HS-27A (cell line): ENCODE measurements at places on chromosomes 2 and 18.

DNA sequence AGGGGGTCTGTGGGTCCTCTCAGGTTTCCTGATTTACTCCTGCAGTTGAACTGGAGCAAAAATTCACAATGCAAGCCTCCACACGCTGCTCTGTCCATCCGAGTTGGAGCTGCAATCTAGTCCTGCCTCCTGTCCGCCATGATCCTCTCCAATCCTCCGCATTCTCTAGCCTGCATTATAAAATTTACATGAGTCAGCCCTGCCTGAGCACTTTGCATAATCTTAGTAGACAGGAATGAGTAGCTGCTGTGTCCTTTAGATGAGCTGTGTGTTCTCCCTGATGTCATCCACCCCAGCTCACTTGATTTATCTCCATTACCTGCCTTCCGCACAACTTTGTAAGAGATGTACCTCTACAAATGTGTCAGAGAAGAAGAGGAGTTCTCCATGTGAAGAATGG lies 355.6 kb downstream of the STK39 start:
- DNase-seq, result no peak

DNA sequence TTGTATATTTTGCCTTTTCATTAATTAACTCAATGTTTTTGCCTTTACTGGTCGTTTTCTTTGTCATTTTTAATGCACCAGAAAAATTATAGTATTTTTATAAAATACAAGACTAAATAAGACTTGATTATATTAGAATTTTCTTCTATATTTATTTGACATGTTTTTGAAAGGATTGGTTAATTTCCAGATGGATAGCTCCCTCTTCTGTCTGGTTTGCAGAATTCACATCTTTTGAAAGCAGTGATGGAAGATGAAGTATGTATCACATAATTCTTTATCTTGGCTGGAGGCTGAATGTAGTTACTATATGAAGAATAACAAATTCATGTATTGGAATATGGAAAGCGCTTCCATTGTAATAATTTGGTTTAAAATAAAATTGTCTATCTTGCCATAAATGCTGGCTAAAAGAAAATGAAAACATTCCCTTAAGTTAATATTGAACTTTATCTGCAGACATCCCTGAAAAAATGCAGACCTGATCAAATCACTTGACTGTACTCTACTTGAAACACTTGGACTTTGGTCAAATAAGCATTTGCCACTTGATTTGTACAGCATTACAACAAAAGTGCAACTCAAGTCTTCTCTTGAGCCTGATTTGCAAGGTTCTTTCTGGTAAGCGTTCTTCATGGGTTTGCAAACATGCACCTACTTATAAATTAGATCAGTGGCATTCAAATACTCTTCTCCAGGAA lies 86.3 kb upstream of the EFEMP1 start:
- DNase-seq, result peak; percentile 26

GRCh38 chr18:25710981-25711380 lies 359.0 kb upstream of the ZNF521 start:
- no peak for DNase-seq

GRCh38 chr2:100109986-100110613 lies 32.3 kb downstream of the AFF3 start:
- DNase-seq, result no peak

DNA sequence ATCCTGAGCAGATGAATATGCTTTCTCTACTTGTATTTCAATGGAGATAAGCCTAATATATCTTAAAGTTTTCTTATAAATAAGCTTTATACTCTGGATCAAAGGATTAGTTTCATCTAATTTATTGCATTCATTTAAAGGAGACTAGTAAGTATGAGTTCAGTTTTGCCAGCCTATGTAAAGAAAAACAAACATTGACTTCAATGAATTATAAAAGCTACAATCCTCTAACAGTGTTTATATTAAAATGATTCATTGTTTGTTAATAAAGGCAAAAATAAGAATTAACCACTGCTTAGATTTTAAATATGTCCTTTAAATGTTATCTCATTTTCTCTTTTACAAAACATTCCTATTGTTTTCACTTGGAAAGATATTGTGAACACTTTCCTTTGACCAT lies 566.0 kb downstream of the EPHA4 start:
- no peak for DNase-seq

GRCh38 chr2:141260911-141261310 lies 869.9 kb downstream of the LRP1B start:
- DNase-seq, result no peak

DNA sequence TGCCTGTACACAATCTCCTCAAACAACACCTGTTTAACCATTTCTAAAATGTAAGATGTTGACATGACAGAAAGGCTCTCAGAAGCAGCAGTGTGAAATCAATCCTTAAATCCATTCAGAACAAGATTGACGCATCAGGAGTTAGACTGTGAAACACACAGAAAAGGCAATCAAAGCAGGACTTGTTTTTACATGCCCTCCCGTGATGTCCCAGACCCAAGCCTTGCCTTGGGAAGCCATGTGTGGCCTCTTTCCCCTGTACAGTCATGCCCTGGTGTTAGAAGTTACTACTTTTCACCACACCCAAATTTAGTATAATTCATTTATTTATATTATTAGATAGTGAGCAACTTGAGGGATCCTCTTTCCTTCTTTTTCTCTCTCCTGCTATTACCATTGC lies 115.7 kb downstream of the NCKAP5 start:
- DNase-seq, result no peak

DNA sequence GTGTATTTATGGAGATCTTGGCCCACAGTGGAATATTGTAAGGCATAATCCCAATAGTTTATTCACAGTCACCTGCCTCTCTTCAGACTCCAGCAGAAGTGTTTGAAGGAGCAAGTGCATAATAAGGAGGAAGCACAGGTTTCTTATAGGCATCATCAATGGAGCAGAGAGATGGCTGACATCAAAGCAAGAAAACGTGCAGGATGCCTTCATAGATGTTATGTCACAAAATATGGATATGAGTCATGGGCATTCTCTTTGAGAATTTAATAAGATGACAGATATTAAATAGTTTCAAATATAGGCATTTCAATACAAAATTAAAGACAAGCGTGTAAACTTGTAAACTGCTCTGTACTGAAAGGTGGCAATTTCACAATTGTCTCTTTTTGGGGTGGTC lies 4.0 kb upstream of the RND3 start:
- DNase-seq, result no peak

DNA sequence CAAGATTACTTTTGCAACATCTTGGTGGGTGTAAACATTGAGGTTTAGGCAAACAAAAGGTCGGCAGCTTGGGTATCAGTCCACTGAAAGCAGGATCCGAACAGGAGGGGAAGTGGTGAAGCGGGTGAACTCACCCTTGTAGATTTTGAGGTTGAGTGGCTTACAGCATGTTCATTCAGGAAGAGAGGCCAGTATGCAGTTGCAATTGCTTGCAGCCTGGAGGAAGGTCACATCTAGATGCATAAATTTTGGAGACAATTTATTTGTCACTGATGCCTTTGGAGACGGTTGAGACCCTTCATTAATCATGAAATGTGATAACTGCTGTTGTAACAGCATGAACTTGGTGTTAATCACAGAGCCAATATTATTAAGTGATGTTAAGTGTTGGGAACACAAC lies 131.1 kb downstream of the LTBP1 start:
- no peak for DNase-seq

DNA sequence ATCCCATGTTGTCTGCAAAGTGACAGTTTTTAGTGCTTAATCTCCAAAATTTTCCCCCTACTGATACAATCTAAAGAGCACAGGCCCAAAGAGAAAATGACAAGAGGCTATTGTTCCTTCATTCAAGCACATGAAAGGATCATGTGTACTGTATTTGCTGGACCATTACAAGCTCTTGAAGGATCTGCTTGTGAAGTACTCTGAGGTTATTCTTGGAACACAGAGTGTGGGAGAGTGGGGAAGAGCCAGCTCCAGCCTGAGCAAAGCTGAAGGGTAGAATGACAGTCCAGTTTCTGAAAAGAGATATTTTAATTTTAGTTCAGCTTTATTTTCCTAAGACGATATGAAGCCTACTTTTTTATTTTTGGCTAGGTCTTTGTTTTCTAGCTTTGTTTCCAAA lies 112.2 kb downstream of the GALNT3 start:
- no peak for DNase-seq

DNA sequence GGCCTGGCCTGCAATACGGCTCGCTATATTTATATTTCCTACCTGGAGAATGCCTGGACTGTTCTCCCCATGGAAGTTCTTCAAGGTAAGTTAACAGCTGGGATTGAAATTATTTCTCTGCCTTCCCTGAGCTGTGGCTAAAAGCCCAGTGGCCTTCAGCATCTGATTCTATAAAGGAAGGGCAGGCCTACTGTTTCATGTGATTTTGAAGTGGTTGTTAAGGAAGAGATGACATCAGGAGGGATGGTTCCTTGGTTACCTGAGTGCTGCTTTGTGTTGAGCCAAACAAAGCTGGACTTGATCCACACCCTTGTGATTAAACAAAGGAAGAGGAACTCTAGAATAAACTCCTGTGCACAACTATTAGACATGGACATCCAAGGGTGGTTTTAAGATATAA lies 61.6 kb downstream of the MFSD6 start:
- no peak for DNase-seq

- no peak for DNase-seq
These were observed 1.3 kb downstream of the ITM2C start for GRCh38 chr2:230865766-230866755.

DNA sequence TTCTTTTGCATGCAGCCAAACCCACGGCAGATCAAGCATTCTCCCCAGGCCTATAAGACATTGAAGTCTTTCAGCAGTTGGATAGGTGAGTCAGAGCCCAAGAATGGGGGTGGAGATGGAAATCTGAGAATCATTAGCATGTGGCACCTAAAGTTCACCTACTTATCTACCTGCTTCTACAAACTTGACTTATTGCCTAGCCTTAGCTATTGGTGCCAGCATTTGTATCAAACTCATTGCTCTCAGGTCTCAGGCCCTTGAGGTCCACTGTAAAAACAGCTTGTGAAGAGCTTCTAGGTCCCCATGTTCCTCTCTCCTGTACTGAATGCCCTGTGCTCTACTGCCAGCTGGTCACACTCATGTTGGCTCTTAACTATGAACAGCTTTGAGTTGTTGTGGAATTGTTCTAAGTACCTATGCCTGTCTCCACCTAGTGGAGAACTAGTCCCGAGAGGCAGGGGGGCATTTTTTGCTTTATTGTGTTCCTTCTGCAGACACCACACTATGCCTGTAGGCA lies 278.4 kb upstream of the SPRED2 start:
- DNase-seq, result no peak

GRCh38 chr2:172962824-172963223 lies 112.8 kb upstream of the MAP3K20 start:
- DNase-seq, result no peak

DNA sequence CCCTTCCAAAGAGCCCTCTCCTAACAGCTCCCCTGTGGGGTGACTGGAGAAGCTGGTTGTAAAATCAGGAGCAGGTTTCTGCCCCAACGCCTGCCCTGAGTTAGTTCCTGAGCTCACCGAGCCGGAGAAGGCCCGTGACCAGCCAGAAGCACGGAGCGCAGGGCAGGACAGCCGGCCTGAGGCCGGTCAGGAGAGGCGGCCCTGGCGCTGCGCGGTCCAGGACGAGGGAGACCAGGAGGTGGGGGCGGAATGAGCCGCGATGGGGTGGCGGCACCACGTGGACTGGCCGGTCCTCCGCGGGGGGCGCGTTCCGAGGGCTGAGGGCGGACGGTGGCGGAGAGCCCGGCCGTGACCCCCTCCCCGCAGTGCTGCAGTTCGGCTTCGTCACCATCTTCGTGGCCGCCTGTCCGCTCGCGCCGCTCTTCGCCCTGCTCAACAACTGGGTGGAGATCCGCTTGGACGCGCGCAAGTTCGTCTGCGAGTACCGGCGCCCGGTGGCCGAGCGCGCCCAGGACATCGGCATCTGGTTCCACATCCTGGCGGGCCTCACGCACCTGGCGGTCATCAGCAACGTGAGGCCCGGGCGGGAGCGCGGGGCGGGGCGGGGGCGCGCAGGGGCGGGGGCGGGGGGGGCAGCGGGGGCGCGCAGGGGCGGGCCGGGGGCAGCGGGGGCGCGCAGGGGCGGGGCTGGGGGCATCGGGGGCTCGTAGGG lies 29.0 kb downstream of the ANO7 start:
- DNase-seq, result no peak

DNA sequence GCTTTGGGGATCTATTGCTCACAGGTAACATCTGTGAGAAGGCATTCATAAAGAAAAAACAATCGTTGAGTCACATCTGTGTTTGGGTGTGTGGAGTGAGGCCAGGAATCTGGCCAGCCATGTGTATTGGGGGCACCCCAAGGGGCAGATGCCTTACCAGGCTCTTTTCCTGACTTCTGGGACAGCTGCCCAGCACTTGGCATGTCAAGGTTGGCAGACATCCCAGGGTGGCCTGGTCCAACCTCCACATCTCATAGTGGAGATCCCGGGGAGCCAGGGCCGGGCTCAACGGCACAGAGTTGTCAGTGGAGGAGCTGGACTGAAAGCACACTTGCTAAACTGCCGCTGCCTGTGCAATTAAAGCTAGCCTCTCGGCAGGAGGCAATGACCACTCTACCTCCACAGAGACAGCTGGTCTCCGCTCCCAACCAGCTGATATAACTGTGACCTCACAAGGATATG lies 75.3 kb upstream of the MGAT4A start:
- DNase-seq, result peak; percentile 34

DNA sequence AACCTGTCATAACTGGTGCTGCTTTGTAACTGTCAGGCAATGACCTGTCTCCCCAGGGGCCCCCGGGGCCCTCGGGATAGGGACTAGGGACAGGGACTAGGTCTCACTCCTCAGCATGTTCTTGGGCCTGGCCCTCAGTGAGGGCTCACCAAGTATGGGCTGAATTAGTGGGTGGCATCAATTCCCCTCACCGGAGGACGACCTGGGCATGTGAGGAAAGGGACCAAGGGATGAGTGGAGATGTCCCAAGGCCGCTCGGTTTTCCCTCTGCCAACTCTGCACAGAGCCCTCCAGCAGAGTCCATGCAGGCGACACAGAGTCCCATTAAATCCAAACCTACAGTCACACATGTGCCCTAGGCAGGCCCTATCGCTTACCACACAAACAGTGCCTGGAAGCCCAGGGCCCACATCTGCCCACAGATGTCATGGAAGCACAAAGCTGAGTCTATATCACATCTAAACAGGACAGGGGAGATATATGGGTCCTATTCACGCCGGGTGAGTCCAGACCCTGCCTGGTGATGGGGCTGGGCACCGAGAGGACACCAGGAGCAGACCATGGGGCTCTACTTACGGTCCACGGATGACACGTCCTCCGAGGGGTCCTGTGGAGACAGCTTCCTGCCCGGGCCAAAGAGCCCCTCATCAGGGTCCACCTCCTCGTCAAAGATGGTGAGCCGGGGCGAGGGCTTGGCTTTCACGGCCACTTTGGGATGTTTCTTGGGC lies 26.6 kb downstream of the HS1BP3 start:
- DNase-seq, result no peak

DNA sequence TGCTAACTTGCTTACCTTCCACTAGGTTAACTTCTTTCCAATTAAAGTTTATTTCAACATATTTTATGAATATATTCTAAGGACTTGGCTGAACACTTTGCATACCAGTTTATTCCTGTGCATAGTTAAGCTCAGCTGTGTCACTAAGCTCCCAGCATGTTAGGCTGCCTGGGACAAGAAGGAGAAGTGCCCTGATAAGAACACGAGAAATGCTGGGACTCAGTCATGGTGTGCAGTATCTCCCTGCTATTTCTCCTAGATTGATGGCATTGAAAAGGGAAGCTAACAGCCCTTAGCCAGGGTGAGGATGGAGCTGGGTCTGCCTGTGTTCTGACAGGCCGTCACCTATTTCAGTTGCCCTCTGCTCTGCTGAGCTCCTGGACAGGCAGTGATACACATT lies 164.3 kb downstream of the TRABD2A start:
- DNase-seq, result no peak
